ELF-1 (cell line): ENCODE measurements at places on chromosomes 1 and 21.

DNA sequence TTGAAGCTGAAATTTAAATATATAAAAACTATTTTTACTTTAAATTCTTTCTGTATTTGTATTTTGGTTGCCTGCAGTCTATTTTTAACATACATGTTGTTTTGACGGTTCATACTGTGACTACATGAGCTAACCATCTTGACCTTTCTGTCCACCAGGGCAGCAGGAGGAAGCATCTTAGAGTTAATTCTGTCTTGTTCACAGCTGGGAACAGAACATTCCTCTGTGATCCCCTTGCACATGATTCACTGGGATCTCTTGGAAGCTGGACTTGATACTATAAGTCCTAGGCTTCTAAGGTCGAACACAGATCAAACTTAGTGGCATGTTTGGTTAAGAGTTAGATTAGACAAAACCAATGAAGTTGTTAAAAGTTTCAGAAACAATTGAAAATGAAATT lies 99.7 kb downstream of the NFIA start:
- DNase-seq = no peak

- DNase-seq = no peak
Measured at GRCh38 chr1:36203554-36204346, 20.5 kb upstream of the THRAP3 start.

- DNase-seq = no peak
Measured at GRCh38 chr1:194857413-194857812, 1671.0 kb upstream of the B3GALT2 start.

- DNase-seq = no peak
Measured at GRCh38 chr1:27682351-27682944, 10.5 kb upstream of the IFI6 start.

GRCh38 chr1:241479294-241479693 lies 40.3 kb downstream of the FH start:
- no peak for DNase-seq

DNA sequence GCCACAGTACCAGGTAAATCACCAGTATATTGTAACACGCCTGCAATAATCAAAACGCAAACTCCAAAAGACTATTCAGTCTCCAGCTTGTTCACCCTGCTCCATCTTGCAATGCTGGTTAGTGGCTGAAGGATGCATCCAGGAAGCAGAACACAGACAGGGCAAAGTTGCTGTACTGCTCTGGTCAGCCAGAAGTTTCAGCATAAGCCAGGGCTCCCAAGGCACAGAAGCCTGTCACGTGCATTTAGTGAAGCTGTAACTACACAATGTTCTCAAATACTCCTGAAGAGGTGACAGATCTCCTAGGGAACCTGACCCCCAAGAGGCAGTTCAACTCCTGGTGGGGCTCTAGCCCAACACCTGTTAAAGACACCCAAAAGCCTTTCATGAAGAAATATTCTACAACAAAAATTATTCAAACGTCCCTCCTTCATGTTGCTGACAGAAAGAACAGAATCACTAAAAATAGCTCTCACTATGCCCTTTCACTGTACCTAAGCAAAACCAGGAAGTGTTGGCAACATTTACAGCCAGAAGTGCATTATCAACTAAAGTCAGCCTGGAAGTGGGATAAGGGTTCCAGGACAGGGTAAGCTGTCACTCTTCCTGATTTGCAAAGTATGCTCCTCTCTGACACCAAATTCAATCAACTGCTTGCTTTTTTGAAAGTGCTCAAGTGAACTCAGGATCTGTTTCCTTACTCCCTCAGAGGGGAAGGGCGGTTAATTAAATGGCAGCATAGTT lies 52.1 kb downstream of the SLC35D1 start:
- no peak for DNase-seq

DNA sequence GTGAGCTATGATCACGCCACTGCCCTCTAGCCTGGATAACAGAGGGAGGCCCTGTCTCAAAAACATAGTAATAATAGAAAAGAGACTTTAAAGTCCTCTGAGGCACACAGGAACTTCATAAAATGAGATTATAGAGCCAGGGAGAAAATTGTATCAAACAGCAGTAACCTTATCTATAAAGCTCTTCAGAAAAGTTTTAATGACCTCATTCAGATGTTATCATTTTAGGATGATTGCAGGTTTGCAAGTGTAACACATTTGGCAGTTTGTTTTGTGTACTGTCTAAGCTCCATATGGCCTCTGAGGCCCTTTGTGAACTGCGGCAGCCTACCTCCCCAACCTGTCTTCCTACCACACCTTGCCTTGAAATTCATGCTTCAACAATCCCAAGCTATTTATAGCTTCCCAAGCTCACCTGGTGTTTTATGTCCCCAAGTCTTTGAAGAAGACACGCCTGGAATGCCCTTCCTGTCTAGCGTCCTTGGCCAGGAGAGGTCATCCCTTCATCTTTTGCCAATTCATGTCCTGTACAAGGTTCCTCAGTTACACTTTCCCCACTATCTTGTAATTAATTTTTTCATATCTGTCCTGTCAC lies 8.5 kb upstream of the AKNAD1 start:
- peak; percentile 8 for DNase-seq

- no peak for DNase-seq
Measured at GRCh38 chr1:222126052-222126451, 384.2 kb upstream of the DUSP10 start.

- no peak for DNase-seq
Measured at GRCh38 chr1:46793126-46793525, 5.7 kb upstream of the CYP4B1 start.

- DNase-seq = peak; percentile 36
Measured at GRCh38 chr21:32099812-32100416, 178.9 kb downstream of the MIS18A start.

DNA sequence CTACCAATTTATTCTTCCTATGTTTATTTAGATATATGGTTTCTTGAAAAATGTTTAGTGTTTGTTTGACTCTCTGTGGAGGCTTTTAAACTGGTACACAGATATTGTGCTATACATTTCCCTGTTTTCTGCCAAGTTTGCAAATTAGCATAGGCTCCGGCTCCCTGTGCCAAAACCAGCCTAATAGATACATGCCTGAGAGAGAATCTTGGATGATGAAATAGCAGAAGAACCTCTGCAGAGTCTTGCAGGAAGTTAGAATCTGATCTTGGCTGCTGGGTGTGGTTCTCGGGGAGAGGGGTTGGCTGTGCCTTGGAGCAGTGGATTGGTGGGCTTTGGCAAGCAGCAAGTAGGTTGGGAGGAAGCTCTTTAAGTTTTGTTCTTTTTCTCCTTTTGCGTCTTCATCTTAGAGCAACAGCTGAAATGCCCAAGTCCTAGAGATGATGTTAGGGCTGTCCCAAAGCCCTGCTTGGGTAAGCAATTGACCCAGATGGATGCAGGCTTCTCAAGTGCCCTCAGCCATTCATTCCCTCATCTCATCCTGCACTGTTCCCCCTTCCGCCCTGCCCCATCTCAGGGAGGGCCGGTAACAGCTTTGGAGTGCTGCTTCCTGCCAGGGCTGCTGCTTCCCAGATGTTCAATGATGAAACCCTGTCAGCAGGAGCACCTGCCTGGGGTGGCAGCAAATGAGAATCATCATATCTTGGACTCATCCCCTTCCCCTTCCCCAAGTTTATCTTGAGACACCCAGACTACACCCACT lies 9.3 kb downstream of the PLA2G2A start:
- no peak for DNase-seq

DNA sequence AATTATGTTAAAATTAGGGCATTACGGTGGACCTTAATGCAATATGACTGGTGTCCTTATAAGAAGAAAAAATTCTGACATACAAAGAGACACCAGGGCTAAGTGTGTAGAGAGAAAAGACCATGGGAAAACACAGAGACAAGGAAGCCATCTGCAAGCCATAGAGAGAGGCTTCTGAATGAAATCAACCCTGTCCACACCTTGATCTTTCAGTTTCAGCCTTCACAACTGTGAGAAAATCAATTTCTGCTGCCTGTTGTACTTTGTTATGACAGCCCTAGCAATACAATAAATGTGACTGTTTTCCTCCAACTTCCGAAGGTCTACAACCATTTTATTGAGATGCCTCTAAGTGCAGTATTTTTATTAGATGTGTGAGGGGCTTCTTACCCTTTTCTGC lies 1407.2 kb downstream of the MRPL39 start:
- no peak for DNase-seq

GRCh38 chr1:193265716-193266115 lies 79.3 kb upstream of the B3GALT2 start:
- no peak for DNase-seq

- peak; percentile 64 for DNase-seq
Measured at GRCh38 chr1:208189183-208189582, 55.0 kb downstream of the PLXNA2 start.

DNA sequence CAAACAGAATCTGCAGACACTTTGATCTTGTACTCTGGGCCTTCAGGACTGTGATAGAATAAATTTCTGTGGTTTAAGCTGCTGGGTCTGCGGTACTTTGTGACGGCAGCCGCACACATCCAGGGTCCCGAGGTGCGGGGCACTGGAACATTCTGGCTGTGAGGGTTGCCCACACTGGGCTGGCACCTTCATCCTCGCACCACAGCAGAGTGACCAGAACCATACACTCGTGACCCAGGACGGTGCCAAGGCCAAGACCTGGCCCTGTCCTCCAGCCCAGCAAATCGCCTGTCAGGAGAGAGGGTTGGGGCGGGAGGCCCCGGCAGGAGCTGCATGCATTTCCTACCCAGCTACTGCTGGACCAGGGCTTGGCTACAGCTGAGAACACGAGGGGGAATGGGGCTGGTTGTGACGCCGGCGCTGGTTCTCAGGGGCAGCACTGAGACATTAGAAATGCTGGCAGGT lies 2.6 kb upstream of the FTCD start:
- no peak for DNase-seq

DNA sequence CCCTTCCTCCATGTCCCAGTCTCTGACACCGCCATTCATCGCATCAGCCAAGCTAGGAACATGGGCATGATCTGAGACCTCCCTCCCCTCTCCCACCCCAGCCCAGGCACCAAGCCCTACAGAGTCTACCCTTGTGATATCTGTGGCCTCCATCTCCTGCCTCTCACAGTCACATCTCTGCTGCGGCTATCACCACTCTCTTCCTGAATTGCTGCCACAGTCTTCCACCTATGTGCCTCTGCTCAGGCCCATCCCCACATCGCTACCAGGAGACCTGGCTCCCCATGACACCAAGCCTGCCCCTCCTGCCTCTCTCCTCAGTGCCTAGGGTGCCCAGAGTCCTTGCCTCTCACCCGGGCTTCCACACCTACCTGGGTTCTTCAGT lies 82.7 kb upstream of the BCAR3 start:
- DNase-seq = no peak
